Smooth muscle cell of the brain vasculature (primary cell): ENCODE measurements at places on chromosomes 7 and 10.

DNA sequence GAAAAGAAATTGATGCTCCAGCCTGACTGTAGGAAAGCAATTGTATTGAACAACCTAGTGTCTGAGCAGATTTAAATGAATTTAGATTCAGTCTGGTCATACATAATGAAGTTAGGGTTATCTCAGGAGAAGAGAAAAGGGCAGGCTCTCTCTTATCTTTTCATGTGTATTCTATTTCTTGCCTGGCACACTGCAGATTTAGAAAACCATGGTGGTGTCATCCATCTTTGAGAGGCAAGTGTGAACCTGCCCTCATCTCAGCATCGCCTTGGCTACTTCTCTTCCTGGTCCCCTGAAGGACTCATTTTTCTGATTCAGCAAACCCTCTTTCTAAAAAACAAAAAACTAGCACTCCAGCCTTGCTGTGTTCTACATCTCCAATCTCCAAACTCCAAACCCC, 137.7 kb downstream of the LRRC4 start:
- DNase-seq, result no peak

DNA sequence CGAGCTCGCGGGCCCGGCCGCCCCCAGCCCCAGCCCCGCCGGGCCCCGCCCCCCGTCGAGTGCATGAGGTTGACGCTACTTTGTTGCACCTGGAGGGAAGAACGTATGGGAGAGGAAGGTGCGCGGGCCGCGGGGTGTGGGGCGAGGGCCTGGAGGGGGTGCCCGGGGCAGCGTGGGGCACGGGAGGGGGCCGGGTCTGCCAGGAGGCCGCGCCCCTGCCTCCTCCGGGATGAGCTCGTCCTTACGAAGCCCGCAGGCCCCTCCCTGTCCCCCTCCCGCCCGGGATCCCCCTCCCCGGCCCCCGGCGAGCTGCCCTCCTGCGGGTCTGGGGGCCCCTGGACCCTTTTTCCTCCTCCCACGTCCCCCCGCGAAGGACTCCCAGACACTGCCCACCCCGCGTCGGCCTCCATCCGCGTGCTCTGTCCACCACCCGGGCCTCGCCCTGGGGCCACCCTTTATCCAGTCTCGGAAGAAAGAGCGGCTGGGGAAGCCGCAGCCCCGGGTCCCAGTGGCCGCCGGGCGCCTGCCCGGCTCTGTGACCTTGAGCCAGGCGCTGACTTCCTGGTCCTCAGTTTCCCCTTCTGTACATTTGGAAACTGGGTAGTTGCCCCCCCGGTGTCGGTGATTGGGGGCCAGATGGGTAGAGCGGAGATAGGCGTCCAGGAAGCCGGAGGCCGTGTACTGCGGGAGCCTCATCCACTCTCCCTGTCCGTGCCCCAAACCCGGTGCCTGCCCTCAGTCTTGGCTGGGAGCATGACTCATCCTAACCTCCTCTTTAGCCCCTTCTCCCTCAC, 521 bp downstream of the LIMK1 start:
- DNase-seq, result no peak

GRCh38 chr10:78650122-78650521, 418.6 kb upstream of the ZMIZ1 start:
- DNase-seq, result no peak

- DNase-seq, result peak; percentile 29
Observed at GRCh38 chr7:12389089-12389700, 14.5 kb downstream of the VWDE start.

- no peak for DNase-seq
Observed at GRCh38 chr7:39197831-39198230, 220.1 kb downstream of the POU6F2 start.

DNA sequence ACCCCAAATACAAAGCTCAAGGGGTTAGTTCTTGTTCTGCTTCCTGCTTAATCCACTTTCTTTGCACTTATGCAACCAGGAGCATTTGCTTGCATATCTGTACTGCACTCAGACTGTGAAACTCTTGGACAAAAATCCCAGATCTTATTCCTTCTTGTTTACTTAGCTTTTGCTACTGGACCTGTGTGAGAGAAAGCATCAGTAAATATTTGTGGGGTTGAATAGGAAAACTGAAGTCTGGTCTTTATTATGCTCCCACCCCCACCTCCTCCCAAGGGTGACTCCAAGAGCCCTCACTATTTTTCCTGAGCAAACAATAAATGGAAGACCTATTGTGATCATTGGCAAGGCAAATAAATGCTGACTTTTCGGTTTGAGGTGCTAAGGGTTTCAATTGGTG, 57.1 kb upstream of the VSTM2A start:
- DNase-seq, result no peak

DNA sequence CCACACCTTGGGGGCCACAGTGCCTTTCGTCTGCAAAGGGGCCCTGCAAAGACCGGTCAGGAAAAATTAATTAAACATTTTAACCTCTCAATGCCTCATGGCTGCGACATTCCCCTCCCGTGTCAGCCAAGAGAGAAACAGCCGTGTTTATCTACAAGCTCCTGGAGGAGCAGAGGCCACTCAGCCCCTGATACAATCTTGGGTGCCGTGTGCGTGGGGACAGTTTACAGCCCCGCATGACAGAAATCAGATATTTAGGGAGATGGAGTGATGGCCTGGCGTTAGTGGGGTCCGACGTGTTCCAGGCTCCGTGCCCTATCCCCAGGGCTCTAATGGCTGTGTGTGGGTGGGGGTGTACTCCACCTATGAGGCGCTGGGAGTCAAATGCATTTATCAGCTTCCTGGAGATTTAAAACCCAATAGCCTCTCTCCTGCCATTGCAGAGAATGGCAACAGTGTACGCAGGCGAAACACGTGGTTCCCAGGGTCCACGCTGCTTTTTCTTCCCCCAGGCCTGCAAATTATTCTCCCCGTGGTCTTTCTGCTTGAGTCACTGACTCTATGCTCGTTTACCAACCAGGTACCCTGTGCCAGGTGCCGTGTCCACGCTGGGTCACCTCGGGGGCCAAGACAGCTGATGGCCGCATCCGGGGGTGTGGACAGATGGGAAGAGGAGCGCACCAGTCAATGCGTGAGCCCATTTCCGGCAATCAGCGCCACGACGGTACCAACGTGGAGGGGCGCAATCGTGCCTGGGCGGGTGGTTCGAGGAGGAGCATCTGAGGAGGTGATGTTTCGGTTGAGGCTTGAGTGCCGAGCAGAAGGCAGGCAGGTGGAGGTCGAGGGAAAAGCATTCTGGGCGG, 26.6 kb upstream of the PSMG3 start:
- DNase-seq, result no peak

GRCh38 chr10:129945941-129946760, 17.9 kb downstream of the EBF3 start:
- DNase-seq, result no peak

DNA sequence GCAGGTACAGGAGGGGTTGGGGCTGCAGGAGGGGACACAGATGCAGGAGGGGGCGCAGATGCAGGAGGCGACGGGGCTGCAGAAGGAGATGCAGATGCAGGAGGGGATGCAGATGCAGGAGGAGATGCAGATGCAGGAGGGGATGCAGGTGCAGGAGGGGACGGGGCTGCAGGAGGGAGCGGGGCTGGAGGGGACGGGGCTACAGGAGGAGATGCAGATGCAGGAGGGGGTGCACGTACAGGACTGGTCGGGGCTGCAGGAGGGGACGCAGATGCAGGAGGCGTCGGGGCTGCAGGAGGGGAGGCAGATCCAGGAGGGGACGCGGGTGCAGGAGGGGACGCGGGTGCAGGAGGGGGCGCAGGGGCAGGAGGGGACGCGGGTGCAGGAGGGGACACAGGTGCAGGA, 66.5 kb downstream of the VWA2 start:
- DNase-seq, result no peak

- no peak for DNase-seq
Observed at GRCh38 chr7:27080844-27081436, 14.9 kb downstream of the HOXA1 start.

- DNase-seq, result no peak
Observed at GRCh38 chr10:16472828-16473227, 36.0 kb downstream of the PTER start.

- no peak for DNase-seq
Observed at GRCh38 chr7:4638781-4639575, 43.1 kb upstream of the FOXK1 start.

DNA sequence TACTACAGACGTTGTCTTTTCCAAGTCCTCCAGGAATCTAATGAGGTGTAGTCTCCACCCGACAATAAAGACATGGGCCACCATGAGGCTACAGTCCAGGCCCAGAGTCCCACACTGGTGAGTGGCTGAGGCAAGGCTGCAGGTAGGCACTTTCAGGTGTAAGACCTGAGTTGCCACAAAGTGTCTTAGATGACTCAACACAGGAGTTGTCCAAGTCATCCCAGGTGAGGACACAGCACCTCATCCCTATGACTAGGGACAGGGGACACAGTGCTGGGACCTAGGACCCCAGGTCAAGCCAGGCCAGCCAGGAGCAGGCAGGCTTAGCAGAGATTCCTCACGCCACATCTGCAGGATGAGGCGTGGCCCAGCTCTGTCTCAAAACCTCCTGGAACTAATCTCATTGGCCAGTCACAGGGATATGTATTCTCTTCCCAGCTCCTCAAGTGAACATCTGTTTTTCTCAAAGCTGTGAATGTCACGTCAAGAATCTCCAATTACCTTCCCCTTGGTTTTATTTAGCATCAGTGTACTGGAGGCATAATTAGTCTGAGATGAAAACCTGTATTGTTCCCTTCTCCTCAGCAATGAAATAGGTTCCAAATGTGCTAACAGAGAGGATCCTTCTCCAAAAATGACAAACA, 254.6 kb downstream of the GRID1 start:
- DNase-seq, result no peak

DNA sequence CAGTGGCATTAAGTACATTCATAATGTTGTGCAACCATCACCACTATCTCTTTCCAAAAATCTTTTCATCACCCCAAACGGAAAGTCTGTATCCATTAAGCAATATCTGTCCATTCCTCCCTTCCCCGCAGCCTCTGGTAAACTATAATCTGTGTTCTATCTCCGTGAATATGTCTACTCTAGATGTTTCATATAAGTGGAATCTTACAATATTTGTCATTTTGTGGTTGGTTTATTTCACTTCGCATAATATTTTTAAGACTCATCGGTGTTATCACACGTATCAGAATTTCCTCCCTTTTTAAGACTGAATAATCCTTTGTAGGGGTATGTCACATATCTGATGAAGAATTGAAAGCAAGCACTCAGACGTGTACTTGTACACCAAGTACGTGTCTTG, 86.0 kb upstream of the FGFR2 start:
- no peak for DNase-seq

- DNase-seq, result no peak
Observed at GRCh38 chr7:18860221-18860620, 257.2 kb downstream of the TWIST1 start.

DNA sequence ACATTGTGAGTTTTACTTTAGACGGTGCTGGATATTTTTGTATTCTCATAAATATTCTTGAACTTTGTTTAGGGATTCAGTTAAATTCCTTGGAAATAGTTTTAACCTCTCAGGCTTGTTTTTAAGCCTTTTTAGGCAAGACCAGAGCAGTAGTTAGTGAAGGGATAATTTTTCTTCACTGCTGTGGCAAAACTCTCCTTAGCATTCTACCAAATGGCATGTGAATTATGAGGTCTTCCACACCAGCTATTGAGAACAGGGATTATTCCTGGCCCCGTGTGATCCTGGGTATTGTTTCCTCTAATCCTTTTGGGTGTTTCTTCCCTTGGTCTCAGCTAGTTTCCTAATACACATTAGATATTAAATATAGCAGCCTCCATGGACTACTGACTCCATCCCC, 46.2 kb downstream of the CCDC71L start:
- no peak for DNase-seq

DNA sequence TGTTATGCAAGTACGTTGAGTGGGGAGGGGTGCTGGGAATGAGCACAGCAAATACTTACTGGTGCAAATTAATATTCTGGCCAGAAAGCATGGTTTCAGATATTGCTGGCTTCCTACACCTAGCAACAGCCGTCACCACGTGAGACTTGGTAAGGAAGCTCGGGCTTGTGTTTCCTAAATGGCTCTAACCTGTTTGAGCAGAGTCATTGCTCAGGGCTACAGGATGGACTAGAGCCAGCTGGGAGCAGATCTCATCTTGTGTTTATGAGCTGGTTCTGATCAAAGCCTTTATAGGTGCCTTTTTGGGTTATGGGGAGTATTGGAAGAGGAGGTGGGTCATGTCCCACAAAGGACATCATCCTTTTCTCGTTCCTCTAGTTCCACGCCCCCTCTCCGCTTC, 200.3 kb downstream of the BUB3 start:
- no peak for DNase-seq

DNA sequence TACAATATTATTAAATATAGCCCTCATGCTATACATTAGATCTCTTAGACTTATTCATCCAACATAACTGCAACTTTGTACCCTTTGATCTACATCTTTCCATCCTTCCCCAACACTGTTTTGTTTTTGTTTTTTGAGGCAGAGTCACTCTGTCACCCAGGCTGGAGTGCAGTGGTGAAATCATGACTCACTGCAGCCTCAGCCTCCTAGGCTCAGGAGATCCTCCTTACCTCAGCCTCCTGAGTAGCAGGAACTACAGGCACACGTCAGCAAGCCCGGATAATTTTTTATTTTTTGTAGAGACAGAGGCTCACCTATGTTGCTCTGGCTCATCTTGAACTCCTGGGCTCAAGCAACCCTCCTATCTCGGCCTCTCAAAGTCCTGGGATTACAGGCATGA, 53.3 kb downstream of the NT5C2 start:
- no peak for DNase-seq

DNA sequence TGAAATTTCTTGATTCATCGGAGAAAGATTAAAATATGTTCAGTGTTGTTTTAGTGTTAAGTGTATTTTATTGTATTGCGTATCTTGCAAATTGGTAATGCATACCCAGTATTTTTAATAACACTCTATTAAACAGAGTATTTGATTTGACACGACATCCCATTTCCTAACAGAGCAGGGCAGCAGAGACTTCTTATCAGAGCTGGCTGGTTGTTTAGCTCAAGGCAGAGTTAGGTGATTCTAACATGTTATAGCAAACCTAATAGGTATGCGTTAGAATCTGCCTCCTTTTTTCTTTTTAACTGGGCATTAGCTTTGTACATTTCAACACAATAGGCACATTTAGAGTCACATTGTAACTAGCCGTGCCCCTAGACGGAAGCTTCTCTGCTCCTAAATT, 57.1 kb upstream of the CELF2 start:
- DNase-seq, result no peak

- DNase-seq, result no peak
Observed at GRCh38 chr7:136064081-136064480, 86.9 kb upstream of the MTPN start.

- no peak for DNase-seq
Observed at GRCh38 chr7:32316839-32317238, 173.3 kb downstream of the LSM5 start.

GRCh38 chr7:135427166-135427565, 82.7 kb downstream of the CNOT4 start:
- no peak for DNase-seq

DNA sequence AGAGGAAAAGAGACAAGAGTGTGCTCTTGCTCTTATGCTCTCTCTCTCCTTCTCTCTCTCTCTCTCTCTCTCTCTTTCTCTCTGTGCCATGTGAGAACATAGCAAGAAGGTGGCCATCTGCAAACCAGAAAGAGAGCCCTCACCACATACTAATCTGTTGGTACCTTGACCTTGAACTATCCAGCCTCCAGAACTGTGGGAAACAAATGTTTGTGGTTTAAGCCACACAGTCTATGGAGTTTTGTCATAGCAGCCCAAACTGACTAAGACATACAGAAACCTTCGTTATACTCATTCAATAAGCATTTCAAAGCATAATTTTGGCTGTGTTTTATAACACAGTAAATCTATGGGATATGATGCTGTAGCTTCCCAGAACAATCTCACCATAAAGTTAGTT, 56.4 kb upstream of the PLPP4 start:
- no peak for DNase-seq

- no peak for DNase-seq
Observed at GRCh38 chr10:43960981-43961380, 312.3 kb upstream of the ZNF32 start.
